ENCODE measurements at places on chromosomes 11 and 22. TPM values are rescaled to one million over a fixed set of nuclear protein-coding genes. Genes with fewer than 3 reads are reported as not detected.

The MRGPRE gene
- total RNA-seq: not detected

The FOSL1 gene
- 10.1 TPM for total RNA-seq

The KCNJ1 gene
- total RNA-seq: not detected

The TIMM10 gene
- total RNA-seq: 75.8 TPM

The HRAS gene
- total RNA-seq: 28.7 TPM

The OSM gene
- not detected for total RNA-seq

The SCN3B gene
- total RNA-seq: 2.2 TPM

The LRRC74B gene
- not detected for total RNA-seq

- H3K36me3 ChIP-seq: no peaks in the 10 kb centered on the region
- H3K27ac ChIP-seq: no peak overlapping the region
- H3K4me1 ChIP-seq: peaks cover 15% of the 10 kb centered on the region
- H3K27me3 ChIP-seq: no peaks in the 10 kb centered on the region
- DNase-seq: no peak
Measured at GRCh38 chr22:34946339-34946985, 119.5 kb upstream of the ISX start.

DNA sequence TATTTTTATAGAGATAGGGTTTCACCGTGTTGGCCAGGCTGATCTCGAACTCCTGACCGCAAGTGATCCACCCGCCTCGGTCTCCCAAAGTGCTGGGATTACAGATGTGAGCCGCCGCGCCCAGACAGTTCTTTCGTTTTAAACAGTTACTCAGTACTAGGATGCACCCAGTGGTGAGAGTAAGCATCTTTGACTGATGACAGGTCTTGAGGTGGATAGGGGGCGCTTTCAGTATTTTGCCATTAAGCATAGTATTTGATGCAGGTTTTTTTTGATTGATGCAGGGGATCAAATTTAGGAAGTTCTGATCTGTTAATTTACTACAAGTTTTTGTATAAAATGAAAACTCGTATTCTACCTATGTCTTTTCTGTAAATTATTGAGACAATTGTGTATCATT lies 13.2 kb upstream of the TRIM34 start:
- H3K4me3 ChIP-seq: no peak overlapping the region
- peak; percentile 73 for DNase-seq
- H3K36me3 ChIP-seq: peaks cover 44% of the 10 kb centered on the region
- H3K27me3 ChIP-seq: no peaks in the 10 kb centered on the region
- no peaks in the 10 kb centered on the region for H3K4me1 ChIP-seq
- H3K27ac ChIP-seq: no peak overlapping the region

- no peak for DNase-seq
- no peak overlapping the region for H3K4me3 ChIP-seq
- H3K4me1 ChIP-seq: no peaks in the 10 kb centered on the region
- H3K27me3 ChIP-seq: no peaks in the 10 kb centered on the region
- no peaks in the 10 kb centered on the region for H3K36me3 ChIP-seq
Measured at GRCh38 chr22:24473284-24473683, 21.8 kb upstream of the UPB1 start.

- H3K36me3 ChIP-seq: no peaks in the 10 kb centered on the region
- no peak overlapping the region for H3K4me3 ChIP-seq
- no peaks in the 10 kb centered on the region for H3K27me3 ChIP-seq
Measured at GRCh38 chr22:27668828-27669797, 132.4 kb downstream of the MN1 start.

DNA sequence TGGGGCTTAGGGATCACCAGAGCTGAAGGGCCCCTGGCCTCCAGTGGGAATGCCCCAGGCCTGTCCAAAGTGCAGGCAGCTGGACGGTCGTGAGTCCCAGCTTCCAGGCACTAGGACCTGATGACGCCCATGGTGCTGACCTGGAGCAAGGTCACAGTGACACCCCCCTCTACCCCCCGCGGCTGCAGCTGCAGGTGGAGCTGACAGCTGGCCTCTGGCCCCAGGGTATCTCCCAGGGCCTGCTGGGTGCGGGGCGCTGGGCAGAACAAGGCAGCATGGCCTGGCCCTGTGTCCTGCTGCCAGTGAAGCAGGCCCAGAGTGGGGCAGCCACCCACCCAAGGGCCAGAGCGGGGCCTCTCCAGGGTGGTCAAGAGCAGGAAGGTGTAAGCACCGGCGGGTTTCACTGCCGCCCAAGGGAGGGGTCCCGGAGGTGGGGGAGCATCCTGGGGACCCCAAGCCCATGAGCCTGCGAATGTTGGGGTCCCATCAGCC lies 553 bp upstream of the TCIRG1 start:
- peaks cover 6% of the 10 kb centered on the region for H3K36me3 ChIP-seq
- peak overlapping the region; percentile 66 for H3K4me3 ChIP-seq
- H3K27ac ChIP-seq: 0 out of 2 replicates have a peak overlapping the region, but pooled peaks have one; percentile 14

DNA sequence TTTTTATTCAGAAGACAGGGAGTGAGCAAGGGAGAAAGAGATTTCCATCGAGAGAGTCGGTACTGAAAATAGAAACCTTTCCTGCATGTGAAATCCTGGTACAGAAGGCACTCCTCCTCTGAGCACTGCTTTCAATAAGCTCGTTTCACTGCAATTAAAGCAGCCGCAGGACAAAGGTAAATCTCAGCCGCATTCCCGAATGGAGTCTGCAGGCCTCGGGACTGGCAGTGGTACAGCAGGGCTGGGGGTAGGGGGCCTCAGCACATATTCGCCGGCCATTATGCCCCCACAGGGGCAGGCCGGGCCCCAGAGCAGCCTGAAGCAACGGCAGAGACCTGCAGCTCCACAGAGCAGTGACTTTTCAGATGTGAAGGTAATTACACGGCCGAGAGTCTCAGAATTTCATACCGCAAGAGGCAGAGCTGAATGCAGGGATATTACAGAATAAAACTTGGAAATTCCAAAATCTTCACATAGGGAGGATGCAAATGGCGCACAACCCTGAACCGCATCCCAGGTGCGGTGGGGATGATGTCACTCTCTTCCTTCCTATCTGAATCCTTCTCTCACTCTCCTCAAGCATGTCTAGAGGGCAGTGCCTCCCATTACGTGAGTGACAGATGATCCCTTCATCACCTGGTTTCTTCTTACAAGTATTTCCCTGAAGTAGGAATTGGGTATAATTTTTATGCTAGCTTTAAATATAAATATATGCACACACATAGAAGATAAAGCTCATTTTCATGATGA lies 622.1 kb downstream of the OPCML start:
- no peaks in the 10 kb centered on the region for H3K27me3 ChIP-seq
- no peak overlapping the region for H3K27ac ChIP-seq
- peak; percentile 19 for DNase-seq
- H3K36me3 ChIP-seq: no peaks in the 10 kb centered on the region
- H3K4me1 ChIP-seq: peaks cover 10% of the 10 kb centered on the region

- no peak overlapping the region for H3K4me3 ChIP-seq
- no peaks in the 10 kb centered on the region for H3K36me3 ChIP-seq
Measured at GRCh38 chr11:107713009-107713408, 1.2 kb upstream of the SLN start.

GRCh38 chr11:118263695-118264568 lies at the start of gene MPZL2:
TSS of gene MPZL2 (minus strand) at chr11:118264297. CDS start at chr11:118264153, 144 bp downstream.
- H3K36me3 ChIP-seq: no peaks in the 10 kb centered on the region
- peak; percentile 76 for DNase-seq
- no peak within 1 kb of the TSS for H3K27ac ChIP-seq
- H3K4me1 ChIP-seq: peaks cover 25% of the 10 kb centered on the region
- H3K27me3 ChIP-seq: peaks cover 48% of the 10 kb centered on the region

DNA sequence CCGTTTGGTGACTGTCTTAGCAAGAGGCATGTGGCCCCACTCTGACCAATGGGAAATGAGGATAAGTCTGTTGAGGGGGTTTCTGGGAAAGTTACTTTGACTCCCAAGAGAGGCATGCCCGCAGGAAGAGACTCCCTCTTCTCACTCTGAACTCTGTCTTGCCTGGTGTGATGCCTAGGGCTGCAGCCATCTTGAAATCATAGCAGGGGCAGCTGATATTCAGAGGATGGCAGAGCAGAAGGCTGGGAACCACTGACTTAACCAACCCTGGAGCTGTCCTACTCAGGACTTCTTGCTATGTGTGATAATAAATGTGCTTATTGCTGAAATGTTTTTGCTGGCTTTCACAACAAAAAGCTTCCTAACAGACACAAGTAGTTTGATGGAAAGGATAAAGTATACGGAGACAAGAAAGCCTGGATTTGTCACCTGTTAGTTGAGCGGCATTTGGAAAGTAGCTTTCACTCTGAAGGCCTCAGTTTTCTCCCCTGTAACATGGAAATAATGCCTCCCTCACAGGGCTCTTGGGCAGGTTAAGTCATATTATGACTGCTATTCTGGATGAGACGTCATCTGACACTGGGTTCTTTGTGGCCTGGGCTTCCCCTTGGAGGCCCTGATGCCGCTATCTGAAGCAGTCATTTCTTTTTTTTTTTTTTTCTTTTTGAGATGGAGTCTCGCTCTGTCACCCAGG lies 128.5 kb downstream of the CEP164 start:
- no peak overlapping the region for H3K4me3 ChIP-seq
- no peaks in the 10 kb centered on the region for H3K4me1 ChIP-seq
- no peaks in the 10 kb centered on the region for H3K36me3 ChIP-seq
- H3K27ac ChIP-seq: no peak overlapping the region
- H3K27me3 ChIP-seq: no peaks in the 10 kb centered on the region

- no peaks in the 10 kb centered on the region for H3K36me3 ChIP-seq
- no peak for DNase-seq
- no peaks in the 10 kb centered on the region for H3K27me3 ChIP-seq
- H3K4me1 ChIP-seq: no peaks in the 10 kb centered on the region
- H3K27ac ChIP-seq: no peak overlapping the region
Measured at GRCh38 chr11:44088377-44088776, 7.1 kb upstream of the EXT2 start.

DNA sequence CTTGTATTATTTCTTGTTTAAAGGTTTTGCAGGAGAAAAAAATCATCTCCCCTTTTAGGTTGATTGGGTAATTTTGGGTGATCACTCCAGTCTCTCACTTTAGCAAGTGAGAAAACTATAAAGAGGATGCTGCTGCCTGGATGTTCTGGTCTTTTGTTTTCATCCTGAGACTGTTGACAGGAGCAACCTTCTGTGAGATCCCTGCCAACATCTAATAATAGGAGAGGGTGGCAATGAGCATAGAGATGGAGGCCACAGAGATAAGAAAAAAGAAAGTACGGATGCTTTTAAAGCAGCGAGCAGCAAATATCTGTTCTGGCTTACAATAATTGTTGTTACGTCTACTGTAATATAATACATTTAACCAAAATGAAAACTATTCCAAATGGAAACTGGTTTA lies 293.6 kb upstream of the MTNR1B start:
- no peak overlapping the region for H3K27ac ChIP-seq
- no peaks in the 10 kb centered on the region for H3K27me3 ChIP-seq
- DNase-seq: no peak
- no peaks in the 10 kb centered on the region for H3K36me3 ChIP-seq

GRCh38 chr11:114317787-114318137 lies 21.6 kb downstream of the NNMT start:
- peak; percentile 92 for DNase-seq
- no peaks in the 10 kb centered on the region for H3K36me3 ChIP-seq
- peaks cover 50% of the 10 kb centered on the region for H3K4me1 ChIP-seq
- peak overlapping the region; percentile 10 for H3K4me3 ChIP-seq

DNA sequence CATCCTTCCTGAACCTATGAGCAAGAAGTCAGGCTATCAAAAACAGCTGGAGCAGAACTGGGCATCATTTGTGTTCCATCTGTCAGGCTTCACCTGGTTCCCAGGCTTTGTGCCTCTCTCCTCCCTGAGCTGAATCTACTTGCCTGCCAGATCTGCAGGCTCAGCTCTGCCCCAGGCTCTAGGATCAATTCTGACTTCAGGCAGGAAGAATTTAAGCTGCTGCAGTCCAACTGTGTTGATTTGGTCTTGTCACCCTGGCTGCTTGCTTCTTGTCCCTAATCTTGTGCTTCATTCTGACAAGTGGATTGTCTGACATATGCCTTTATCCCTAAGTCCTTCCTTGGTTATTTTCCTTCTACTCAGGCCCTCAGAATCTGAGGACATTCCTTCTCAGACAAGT lies 31.6 kb upstream of the CADM1 start:
- H3K4me3 ChIP-seq: no peak overlapping the region
- H3K4me1 ChIP-seq: peaks cover 4% of the 10 kb centered on the region
- DNase-seq: no peak
- no peaks in the 10 kb centered on the region for H3K27me3 ChIP-seq
- no peaks in the 10 kb centered on the region for H3K36me3 ChIP-seq
- H3K27ac ChIP-seq: no peak overlapping the region

DNA sequence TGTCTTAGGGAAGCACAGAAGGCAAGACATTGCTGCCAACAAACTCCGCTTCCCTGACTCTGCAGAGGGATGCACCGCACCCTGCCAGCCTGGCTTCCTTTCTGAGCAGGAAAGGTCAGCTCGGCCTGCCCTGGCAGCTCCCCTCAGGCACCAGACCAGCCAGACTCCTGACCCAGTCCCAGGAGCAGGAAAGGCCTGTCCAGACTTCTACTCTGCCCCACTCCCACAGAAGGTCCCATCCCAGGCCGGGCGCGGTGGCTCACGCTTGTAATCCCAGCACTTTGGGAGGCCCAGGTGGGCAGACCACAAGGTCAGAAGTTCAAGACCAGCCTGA lies 17.7 kb downstream of the ARRB1 start:
- H3K4me1 ChIP-seq: peaks cover 43% of the 10 kb centered on the region
- no peak overlapping the region for H3K4me3 ChIP-seq
- no peaks in the 10 kb centered on the region for H3K36me3 ChIP-seq
- no peak overlapping the region for H3K27ac ChIP-seq
- DNase-seq: no peak

GRCh38 chr11:101705972-101706371 lies 122.2 kb upstream of the TRPC6 start:
- peaks cover 8% of the 10 kb centered on the region for H3K4me1 ChIP-seq
- H3K27ac ChIP-seq: no peak overlapping the region
- no peaks in the 10 kb centered on the region for H3K27me3 ChIP-seq
- no peaks in the 10 kb centered on the region for H3K36me3 ChIP-seq
- no peak for DNase-seq

DNA sequence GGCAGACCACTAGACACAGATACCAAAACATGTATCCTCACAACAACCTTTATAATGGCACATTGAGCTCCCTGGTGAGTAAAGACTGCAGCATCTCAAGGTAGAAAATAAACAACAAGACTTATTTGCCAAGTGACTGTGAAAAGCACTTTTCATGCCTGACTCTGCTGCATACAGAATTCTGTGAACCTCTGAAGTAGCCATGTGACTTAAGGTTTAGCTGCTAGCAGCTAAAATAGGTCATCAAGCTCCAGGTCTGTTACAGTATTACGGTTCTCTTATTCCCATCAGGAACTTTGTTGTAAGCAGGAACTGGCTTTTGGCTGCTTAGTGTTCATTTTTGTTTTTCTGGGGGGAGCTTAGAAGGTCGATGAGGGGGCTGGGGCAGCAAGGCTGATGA lies 139.4 kb downstream of the PAX6 start:
- H3K4me1 ChIP-seq: no peaks in the 10 kb centered on the region
- no peak overlapping the region for H3K27ac ChIP-seq
- no peak for DNase-seq

Data from GM23338 (cell line).